CD4-positive, alpha-beta T cell treated with Interleukin-10 for 1 hour (primary cell): ENCODE measurements at places on chromosomes 3 and 15.

- peak; percentile 66 for DNase-seq
Observed at GRCh38 chr15:74053941-74054529, 28.3 kb downstream of the GOLGA6A start.

DNA sequence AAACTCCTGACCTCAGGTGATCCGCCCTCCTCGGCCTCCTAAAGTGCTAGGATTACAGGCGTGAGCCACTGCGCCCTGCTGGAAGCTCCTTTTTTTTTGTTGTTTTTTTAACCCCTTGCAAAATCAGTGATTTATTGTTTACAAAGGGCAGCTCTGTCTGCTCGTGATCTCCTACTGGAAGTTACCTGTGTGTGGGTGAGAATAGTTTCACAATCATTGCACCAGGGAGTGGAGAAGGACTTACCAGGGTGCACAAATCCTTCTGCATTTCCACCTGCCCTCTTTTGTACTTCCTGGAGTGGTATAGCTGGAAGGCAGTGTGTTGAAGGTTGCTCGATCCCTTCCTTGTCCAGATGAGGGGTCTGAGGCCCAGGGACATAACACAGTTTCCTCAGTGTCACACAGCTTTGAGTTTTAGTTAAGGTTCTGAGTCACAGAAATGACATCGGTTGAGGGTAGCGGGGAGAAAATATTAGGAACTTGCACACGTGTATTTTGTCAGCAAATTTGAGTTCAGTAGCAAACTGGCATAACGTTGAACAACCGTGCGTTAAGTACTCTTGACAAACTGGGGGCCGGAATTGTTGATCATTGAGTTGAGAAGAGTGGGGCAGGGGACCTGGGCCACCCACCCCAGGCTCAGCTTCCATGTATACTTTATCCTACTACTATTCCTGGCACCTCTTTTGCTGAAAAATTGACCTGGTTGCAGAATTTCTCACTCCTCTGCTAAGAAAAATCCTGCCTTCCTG, 11.3 kb upstream of the TRAK1 start:
- DNase-seq = no peak

DNA sequence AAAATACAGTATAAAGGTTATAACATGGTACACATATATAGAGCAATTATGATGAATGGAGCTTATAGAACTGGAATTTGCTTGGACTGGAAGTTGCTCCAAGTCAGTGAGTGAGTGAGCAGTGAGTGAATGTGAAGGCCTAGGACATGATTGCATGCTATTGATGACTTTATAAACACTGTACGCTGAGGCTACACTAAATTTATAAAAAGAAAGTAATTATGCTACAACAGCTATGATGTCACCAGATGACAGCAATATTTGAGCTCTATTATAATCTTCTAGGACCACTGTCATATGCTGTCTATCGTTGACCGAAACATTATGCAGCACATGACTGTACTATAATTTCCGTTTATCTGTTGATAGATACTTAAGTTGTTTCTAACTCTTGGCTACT, 463.3 kb downstream of the EPHA6 start:
- no peak for DNase-seq

GRCh38 chr3:160038862-160039562, 50.4 kb downstream of the IL12A start:
- no peak for DNase-seq

GRCh38 chr3:66097647-66098046, 58.9 kb upstream of the MAGI1 start:
- DNase-seq = no peak

DNA sequence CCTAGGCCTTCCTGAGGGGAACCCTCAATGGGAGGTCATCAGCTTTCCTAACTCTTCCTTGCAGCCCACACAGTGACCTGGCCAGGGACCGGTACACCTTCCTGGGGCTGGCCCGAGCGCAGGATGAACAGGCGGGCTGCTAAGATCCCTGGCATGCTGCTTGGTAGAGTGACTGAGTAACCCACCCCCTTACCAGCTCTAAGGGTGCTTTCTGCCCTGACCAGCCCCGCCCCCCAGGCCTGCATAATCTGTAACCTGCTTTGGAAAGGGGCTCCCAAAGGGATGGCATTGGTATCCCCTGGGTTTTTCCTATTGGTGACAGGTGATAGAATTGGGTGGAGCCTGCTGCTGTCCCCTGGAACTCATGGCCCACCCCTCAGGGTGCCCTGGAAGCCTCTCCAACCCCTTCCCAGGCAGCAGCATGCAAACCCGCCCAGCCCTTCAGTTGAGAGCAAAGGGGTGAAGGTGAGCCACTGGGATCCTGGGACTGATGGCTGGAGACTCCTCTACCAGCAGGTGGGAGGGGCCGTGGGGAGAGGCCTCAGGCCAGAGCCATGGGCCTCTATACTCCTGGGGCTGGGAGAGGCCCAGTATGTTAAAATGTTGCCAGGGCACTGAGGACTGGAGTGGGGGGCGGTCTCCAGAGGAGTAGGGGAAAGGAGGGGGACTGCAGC, 11.1 kb upstream of the KIF7 start:
- no peak for DNase-seq

DNA sequence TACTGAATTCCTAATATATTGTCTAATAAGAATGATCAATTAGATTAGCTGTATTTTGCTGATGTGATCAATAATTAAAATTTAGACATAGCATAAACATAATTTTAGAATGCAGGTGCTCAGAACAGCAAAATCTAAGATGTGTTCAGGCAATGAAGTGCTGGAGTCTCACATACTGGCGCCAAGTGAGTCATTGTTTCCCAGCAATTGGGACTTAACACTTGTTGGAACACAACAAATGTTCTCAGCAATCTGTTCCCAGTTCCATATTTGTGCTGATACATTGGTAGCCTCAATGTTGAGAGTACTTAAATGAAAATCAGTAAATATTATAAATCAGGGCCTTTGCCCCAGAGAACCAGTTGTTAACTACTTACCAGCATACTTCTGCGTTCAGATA, 619.0 kb downstream of the ROBO1 start:
- DNase-seq = no peak

GRCh38 chr3:66629150-66629981, 128.5 kb upstream of the LRIG1 start:
- DNase-seq = no peak

DNA sequence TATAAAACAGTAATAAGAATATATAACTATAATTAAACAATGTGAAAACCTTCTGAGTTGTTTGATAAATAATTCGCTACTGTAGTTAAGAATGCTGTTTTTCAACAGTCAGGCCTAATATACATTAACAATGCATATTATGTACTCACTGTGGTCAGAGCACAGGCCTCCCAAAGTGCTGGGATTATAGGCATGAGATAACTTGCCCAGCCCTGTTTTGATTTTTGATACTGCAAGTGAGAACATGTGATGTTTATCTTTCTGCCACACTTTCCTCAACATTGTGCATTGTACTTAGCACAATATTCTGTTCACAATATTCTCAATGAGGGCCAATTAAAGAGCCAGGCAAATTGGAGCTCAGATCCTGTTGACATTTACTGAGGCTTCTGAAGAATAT, 274.5 kb upstream of the RARB start:
- no peak for DNase-seq

DNA sequence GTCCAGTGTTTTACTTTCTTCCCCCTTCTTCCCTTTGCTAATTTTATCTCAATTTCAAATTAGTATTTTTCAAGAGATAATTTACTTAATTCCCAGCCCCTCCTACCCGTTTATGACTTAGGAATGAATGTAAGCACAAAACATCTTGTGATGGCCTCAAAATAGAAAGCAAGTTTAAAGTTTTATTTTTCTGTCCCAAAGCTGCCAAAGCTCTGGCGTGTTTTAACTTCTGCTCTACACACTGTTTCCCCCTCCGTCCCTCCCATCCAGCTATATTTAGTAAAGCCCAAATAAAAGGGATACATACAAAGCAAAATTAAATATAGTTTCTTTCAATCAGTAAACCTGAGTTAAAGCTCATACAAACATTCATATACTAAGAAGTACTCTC, 59.9 kb downstream of the IGF2BP2 start:
- DNase-seq = no peak

GRCh38 chr15:99486371-99487336, 79.1 kb upstream of the MEF2A start:
- no peak for DNase-seq

GRCh38 chr3:124257336-124257864, 265.5 kb upstream of the ROPN1 start:
- DNase-seq = no peak

DNA sequence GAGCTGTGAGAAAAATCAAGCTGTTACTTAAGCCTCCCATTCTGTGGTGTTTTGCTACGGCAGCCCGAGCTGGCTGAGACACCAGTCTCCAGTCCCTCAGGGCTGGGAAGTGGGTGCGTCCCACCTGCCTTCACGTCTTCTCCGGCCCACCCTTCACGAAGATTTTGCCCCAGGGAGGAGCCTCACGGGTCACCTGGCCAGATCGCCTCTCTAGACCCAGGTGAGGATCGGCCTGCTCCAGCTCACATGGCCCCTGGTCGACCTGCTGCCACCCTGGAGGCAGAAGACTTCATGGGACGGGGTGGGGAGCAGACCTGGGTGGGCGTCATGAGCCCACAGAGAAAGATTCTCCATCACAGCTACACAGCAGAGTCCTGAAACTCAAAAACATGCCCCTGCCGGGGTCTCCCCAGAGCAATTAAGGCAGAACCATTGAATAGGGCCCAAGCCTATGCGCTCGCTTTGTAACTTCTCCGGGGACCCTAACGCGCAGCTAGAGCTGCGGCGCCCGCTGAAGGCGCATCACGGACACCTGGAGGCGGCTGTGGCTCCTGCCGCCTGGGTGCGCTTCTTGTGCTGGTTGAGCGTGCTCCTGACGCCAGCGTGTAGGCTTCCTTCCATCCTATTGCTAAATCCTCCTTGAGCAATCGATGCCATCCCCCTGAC, 92.6 kb upstream of the ALDH1A3 start:
- DNase-seq = no peak

DNA sequence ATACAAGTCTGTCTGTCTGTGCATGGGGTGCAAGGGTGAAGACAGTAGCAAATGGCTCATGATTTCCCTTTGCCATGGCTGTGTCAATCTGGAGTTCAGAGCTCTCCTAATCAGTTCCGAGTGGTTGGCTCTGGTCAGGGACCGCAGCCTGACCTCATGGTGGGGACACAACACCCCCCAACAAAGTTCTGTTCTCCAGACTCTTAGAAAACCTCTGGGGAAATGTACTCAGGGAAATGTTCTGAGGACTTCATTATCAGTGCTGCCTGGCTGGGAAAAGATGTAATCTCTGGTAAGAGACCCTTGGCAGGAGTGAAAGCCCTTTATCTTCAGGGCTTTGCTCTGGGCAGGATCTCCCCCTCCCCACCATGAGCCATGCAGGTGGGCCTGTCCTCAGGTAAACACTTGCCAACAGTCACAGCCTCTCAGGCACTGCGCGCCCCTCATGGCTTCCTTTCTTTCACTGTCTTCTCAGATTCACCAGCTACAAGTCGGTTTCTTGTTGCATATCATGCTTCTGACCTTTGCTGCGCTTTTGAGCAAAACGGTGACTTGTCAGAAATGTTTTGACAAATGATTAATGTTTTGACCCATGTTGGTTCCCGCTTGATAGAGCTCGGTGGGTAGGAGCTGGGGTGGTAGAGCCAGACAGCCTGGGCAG, 95.5 kb downstream of the ST6GAL1 start:
- DNase-seq = no peak

DNA sequence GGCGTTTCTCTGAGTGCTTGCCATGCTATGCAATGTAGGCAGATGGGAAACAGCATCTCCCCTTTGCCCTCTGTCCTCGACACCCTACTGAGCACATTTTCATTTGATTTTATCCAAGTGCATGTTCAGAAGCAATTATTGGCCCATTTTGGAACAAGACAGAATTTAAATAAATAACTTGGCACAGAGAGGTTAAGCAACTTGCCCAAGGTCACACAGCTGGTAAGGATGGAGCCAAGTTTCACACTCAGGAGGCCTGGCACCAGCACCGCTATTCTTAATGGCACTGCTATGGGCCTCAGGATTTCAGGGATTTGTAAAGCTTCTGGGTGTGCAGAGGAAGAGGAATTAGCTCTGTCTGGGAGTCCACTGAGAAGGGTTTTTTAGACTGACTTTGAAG, 2.5 kb upstream of the GRIP2 start:
- DNase-seq = no peak

GRCh38 chr15:54820811-54821210, 375.9 kb downstream of the RSL24D1 start:
- DNase-seq = no peak

GRCh38 chr3:154552338-154552737, 122.3 kb upstream of the GPR149 start:
- no peak for DNase-seq

DNA sequence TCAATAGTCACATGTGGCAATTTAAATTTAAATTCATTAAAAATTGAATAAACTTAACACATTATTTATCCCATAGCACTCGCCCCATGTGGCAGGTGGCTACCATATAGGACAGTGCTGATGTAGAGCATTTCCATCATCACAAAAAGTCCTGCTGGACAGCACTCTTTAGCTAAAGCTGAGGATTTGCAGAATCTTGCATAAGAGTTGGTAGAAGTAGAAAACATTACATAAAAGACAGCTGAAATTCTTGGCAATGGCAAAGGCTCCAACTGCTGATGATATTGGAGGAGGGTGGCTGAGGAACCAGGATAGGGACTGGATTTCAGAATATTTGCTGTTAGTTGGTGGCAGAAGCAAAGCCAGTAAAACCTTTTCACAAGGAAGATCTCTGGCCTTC, 230.7 kb upstream of the SATB1 start:
- DNase-seq = no peak

GRCh38 chr3:11604139-11604892, 39.4 kb downstream of the VGLL4 start:
- DNase-seq = no peak

GRCh38 chr3:27326629-27327545, 42.3 kb downstream of the NEK10 start:
- DNase-seq = no peak

- DNase-seq = peak; percentile 70
Observed at GRCh38 chr3:9352917-9353752, 9.7 kb upstream of the THUMPD3 start.

DNA sequence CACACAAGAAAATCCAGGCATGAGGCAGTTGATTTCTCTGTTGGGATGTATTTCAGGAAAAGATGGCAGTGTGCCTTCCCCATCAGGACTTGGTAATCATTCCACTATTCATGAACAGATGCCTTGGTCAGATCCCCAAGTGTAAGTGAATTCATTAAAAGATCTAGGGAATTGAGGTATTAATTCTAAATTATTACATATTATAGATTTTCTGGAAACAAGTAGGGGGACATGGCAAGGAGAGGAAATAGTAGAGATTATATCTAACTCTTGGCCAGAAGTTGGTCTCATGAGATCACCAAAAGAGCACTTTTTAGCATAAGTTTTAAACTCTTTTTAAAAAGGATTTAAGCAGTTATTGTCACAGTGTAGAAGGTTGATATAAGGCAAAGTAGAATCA, 74.4 kb upstream of the MDFIC2 start:
- DNase-seq = no peak
